ENCODE measurements at places on chromosomes 3 and 15. TPM values are rescaled to one million over a fixed set of nuclear protein-coding genes. Genes with fewer than 3 reads are reported as not detected.

ANKUB1 gene
- total RNA-seq, result not detected

RAP2B gene
- 19.7 TPM for total RNA-seq

TGM5 gene
- not detected for total RNA-seq

DNA sequence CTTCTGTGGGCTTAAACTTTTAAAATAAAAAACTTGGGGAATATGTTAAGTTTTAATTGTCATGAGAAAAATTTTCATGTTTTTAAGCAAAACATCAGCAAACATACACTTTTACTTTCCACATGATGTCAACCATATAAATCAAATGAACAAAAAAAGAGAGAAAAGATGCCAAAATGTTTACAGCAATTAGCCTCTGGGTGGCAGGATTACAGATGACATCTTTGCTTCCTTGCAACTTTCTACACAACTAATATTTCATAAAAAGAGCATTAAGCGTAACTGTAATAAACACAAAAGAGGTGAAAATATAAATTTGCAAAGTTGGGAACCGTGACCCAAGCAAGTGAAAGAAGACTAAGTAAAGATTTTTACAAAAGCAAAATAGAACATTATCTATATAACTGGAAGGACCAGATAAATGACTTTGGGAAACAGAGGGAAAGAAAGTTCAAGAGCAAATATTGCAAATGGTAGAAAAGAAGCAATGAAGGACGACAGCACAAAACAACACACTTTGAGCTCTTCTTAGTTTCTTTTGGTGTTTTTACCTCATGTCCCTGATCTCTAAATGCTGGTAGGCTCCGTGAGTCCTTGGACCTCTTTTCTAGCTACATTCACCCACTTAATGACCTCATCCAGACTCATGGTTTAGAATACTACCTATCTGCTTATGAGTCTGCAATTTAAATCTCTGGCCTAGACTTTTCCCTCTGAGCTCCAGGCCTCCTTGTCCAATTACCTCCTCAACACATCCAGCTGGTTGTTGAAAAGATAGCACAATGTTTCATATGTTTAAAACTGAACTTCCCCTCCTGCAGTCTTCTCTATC is 9.4 kb downstream of the TP53BP1 start:
- peaks cover 12% of the 10 kb centered on the region for H3K36me3 ChIP-seq
- H3K27me3 ChIP-seq, result no peaks in the 10 kb centered on the region
- peaks cover 23% of the 10 kb centered on the region for H3K4me1 ChIP-seq
- no peak for DNase-seq
- H3K4me3 ChIP-seq, result peak overlapping the region; percentile 7

DNA sequence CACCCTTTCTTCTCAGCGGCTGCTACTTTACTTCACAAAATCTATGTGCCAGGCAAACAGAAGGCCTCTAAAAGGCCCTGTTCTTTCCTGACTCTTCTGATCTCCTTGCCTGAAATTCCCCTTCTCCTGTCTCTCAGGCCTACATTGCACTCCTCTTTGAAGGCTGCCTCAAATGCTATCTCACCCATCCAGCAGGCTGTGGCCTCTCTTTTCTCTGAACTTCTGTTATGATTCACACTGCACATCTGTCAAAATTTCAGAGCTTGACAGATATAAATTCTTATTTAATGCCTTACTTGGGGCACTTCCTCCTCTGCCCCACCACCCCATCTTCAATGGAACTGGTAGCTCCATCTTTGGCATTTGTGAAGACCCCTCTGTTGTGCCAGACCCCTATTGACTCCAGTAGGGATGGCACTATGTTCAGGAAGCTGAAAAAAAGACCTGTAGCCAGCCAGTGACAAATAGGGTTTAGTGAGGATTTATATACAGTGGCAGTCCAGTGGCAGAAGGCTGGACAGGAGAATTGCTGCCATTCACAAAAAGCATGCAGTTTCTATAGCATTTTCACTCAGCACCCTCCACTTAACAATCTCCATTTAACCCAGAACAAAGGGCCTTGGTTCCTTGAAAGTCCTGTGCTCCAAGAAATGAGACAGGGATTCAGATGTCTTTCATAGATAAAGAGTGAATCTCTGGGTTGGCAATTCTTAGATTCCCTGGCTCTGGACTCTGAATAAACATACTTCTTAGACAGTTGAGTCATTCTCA is 415.8 kb upstream of the GRM7 start:
- H3K4me1 ChIP-seq, result no peaks in the 10 kb centered on the region
- no peak for DNase-seq
- no peak overlapping the region for H3K27ac ChIP-seq
- H3K4me3 ChIP-seq, result no peak overlapping the region

DNA sequence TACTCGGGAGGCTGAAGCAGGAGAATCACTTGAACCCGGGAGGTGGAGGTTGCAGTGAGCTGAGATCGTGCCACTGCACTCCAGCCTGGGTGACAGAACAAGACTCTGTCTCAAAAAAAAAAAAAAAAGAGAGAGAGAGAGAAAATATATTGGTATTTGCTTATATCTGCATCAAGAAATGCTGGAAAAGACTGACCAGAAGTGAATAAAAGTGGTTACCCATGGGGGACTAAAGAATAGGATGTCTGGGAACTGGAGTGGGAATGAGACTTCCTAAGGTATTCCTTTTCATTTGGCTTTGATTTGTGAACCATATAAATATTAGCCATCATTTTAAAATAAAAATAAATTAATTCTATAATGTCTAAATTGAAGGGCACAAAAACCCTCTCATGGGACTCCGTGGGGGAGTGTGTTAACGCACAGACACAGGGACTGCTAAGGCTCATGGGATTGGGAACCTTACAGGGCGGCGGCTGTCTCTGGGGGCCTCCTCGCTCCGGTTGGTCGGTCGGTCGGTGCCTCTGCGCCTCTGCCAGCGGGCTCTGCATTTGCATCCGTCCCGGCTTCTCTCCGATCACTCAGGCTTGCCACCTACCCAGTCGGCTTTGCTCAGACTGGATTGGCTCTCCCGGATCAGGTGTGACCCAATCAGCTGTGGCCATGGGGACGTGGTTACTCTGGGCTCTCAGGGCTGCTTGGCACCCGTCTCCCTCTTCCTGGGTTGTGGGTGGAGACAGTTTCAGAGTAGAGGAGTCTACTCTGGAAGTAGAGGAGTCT is 12.7 kb upstream of the TSPAN3 start:
- H3K36me3 ChIP-seq, result no peaks in the 10 kb centered on the region
- no peaks in the 10 kb centered on the region for H3K27me3 ChIP-seq
- peak overlapping the region; percentile 56 for H3K27ac ChIP-seq
- H3K4me1 ChIP-seq, result peaks cover 13% of the 10 kb centered on the region
- peak overlapping the region; percentile 72 for H3K4me3 ChIP-seq
- DNase-seq, result peak; percentile 40

DNA sequence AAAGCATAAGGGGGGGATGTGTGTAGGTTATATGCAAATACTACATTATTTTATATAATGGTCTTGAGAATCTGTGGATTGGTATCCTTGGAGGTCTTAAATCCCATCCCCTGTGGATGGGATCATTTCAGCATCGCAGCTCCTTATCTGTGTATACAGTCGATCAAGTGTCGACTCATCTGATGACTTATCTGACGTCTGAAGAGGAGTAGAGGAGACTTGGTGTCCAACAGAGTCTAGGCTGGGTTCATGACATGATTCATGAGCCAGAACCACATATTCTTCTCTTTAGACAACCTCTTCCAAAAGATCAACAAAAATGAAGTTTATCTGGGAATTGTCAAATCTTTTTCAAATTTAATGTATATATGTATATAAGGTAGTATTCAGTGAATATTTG is 220.7 kb downstream of the NR2F2 start:
- H3K36me3 ChIP-seq, result no peaks in the 10 kb centered on the region
- no peak overlapping the region for H3K4me3 ChIP-seq
- no peaks in the 10 kb centered on the region for H3K27me3 ChIP-seq
- no peak for DNase-seq
- H3K27ac ChIP-seq, result no peak overlapping the region
- no peaks in the 10 kb centered on the region for H3K4me1 ChIP-seq

DNA sequence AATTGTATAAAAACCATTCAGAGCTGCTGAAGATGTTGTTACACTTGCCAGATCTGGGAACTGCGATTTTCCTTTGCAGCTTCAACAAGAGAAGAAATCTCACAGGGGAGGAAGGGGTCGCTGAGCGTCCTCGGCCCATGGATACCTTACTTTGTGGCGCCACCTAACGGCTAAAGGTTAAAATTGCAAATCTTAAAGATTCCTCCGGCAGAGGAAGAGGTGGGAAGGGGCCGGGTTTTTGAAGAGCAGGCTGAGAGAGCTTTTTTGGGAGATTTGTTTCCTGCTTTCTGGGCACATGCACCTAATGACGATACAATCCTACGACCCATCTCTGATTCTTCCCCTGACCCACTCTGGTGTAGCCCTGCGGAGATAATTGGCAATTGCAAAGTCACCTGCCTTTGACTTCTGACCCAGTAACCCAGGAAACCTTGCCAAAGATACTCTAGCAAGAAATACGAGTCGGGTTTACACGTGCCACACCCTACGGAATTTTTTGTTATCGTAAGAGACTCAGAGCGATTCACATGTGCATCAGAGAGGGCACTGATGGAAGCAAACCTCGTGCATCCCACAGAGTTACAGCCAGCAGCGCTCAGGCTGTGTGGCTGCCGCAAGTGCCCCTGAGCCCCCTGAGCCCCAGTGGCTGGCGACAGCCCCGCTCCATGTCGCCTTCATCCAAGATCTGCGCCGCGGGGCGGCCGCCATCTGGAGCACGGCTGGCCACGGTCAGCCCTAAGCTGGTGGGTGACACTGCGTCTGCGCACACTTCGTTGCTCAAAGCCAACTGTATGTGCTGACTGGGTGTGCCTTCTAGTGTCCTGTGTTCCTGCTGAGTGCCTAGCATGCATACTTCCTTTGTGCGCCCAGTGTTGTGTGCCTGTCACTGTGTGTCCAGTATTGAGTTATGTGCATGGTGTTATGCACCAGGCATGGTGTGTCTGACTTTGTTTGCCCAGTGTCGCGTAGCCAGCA is 55.2 kb upstream of the CHRNA7 start:
- peaks cover 3% of the 10 kb centered on the region for H3K36me3 ChIP-seq
- H3K27me3 ChIP-seq, result peaks cover 56% of the 10 kb centered on the region
- peaks cover 13% of the 10 kb centered on the region for H3K4me1 ChIP-seq
- peak overlapping the region; percentile 62 for H3K4me3 ChIP-seq
- no peak overlapping the region for H3K27ac ChIP-seq

GRCh38 chr3:42063888-42064287 is 27.3 kb upstream of the TRAK1 start:
- peak overlapping the region; percentile 63 for H3K27ac ChIP-seq
- DNase-seq, result no peak
- peaks cover 27% of the 10 kb centered on the region for H3K4me1 ChIP-seq
- no peaks in the 10 kb centered on the region for H3K27me3 ChIP-seq

GRCh38 chr3:179812096-179812382 is 159.2 kb downstream of the USP13 start:
- no peak overlapping the region for H3K27ac ChIP-seq
- no peak overlapping the region for H3K4me3 ChIP-seq
- H3K36me3 ChIP-seq, result no peaks in the 10 kb centered on the region
- no peaks in the 10 kb centered on the region for H3K27me3 ChIP-seq
- no peaks in the 10 kb centered on the region for H3K4me1 ChIP-seq

- peaks cover 45% of the 10 kb centered on the region for H3K27me3 ChIP-seq
- peaks cover 3% of the 10 kb centered on the region for H3K36me3 ChIP-seq
- no peak overlapping the region for H3K4me3 ChIP-seq
- H3K4me1 ChIP-seq, result peaks cover 2% of the 10 kb centered on the region
Observed at GRCh38 chr3:46873521-46873920, 4.0 kb upstream of the PTH1R start.

DNA sequence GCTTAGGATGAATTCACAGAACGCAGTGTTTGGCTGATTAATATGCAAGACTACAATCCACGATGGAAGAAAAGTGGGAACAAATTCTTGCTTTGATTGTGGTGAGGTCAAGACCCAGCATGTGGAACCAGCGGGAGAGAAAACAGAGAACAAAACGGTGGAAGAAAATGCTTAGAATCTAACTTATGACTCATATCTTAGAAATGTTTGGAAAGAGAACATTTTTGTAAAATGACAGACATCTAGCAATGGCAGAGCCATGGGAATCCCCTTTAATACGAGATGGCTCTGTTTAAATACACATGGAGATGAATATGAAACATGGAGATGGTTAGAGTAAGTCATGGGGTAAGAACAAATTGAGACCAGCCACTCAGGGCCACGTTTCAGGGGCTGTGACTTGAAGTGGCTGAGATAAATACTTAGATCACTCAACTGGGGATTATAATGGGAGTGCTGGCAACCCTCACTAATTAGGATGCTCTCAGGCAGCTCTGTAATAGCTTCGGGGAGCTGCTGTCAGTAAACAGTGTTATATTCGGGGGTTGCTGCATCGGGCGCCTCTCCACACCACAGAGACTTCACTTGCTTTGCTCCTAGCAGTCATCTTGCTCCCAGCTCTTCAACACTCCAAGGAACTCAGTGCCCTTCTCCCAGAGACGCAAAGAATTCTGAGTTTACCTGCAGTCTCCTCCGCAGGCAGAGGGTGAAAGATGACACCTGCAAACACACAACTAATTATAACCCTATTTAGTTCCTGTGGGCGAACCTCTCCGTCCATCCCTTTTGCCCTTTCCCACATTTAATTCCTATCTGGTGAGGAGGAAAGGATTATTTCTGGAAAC is 68.0 kb upstream of the ONECUT1 start:
- peaks cover 2% of the 10 kb centered on the region for H3K4me1 ChIP-seq
- H3K36me3 ChIP-seq, result no peaks in the 10 kb centered on the region
- H3K27ac ChIP-seq, result no peak overlapping the region
- no peak overlapping the region for H3K4me3 ChIP-seq
- no peak for DNase-seq

DNA sequence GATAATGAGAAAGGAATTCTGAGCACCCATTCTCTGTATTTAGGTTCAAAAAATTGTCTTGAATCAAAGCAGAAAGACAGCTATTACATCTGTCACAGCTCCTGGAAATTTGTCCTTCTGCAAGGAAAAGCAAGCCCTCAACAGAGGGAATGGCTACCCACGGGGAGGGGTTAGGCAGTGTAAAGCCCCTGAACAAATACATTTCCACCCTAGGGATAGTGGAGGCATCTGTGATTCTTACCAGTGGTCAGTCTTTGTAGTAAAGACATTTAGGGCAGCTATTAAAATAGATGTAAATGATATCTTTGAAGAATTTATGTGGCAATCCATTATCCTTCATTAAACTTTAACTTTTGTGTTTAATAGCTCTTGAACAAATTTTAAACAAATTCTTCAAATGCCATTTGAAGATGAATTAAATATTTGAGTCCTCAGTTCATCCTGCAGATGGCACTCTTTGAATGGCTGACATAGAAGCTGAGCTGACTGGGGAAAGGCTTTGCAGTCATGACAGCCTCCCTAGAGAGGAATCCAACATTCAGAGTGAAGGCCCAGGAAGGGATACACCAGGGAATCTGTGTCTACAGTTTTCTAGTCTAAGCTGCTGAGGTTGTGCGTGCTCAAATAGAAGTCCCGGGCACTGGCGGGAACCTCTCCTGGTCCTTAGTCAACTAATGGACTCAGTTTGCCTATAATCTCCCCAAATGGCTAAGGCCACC is 359.7 kb upstream of the ROPN1 start:
- no peaks in the 10 kb centered on the region for H3K36me3 ChIP-seq
- no peak for DNase-seq
- peaks cover 1% of the 10 kb centered on the region for H3K4me1 ChIP-seq
- H3K27me3 ChIP-seq, result peaks cover 13% of the 10 kb centered on the region
- no peak overlapping the region for H3K4me3 ChIP-seq

GRCh38 chr3:69231929-69232440 is 109.6 kb upstream of the LMOD3 start:
- no peak for DNase-seq
- peaks cover 14% of the 10 kb centered on the region for H3K4me1 ChIP-seq
- no peaks in the 10 kb centered on the region for H3K36me3 ChIP-seq
- H3K27me3 ChIP-seq, result no peaks in the 10 kb centered on the region

All from T-helper 17 cell (primary cell).